ENCODE measurements at places on chromosomes 2 and 18.

- no peak for DNase-seq
These were observed 183.8 kb upstream of the MSH6 start for GRCh38 chr2:47599171-47599570.

- DNase-seq = no peak
These were observed 6.6 kb downstream of the ARHGAP25 start for GRCh38 chr2:68741238-68741637.

- DNase-seq = no peak
These were observed 12.5 kb downstream of the MOCOS start for GRCh38 chr18:36199691-36200295.

DNA sequence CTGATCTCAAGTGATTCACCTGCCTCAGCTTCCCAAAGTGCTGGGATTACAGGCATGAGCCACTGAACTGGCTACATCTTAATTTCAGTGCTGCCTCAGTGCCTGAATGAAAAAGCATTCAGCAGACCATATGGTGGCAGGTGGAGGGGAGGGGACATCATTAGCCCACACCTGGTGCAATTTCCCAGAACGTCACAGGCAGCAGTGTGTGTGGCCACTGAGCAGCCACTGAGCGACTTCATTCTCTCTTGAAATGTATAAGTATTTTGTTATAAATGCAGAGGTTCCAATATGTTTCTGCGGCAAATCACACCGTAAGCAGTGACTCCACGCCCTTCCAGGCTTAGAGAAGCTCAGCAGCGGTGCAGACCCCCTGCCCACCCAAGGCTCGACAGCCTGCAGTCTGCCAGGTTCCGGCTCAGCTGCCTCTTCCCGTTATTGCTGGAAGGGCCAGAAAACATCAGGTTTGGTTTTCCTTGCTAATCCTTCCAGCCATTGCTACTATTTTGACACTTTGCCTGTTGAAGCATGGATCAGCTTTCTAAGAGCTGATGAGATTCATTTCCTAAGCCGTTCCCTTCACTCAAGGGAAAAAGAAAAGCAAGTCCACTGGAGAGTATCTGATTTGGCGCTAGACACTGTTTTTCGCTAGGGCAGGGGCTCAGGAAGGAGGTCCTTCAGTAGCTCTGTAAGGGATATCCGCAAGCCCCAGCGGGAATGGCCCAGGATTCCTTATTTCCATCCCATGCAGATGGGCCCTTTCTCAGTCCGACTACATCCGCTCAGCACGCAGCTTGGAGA is 250.7 kb downstream of the VAPA start:
- no peak for DNase-seq

- DNase-seq = no peak
These were observed 71.9 kb upstream of the NRP2 start for GRCh38 chr2:205610437-205610836.

DNA sequence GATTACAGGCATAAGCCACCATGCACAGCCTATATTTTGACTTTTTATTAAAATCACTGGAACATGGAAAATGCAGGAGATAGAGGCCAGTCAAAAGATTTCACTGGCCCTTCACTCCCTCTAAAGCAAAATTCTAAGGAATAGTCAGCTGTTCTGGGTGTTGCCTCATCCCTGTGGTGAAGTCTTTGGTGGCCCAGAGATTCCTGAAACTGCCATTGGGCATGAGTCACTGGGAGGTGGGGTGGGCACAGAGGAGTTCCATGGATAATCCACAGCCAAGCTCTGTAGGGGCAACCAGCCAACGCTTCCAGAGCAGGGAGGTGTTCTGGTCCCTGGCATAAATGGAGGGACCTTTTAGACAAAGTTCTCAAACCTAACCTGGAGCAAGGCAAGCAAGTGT is 89.7 kb upstream of the TTC39C start:
- no peak for DNase-seq

GRCh38 chr2:211367293-211367692 is 810.9 kb downstream of the CPS1 start:
- DNase-seq = no peak

- no peak for DNase-seq
These were observed 72.3 kb upstream of the NFATC1 start for GRCh38 chr18:79323471-79323870.

DNA sequence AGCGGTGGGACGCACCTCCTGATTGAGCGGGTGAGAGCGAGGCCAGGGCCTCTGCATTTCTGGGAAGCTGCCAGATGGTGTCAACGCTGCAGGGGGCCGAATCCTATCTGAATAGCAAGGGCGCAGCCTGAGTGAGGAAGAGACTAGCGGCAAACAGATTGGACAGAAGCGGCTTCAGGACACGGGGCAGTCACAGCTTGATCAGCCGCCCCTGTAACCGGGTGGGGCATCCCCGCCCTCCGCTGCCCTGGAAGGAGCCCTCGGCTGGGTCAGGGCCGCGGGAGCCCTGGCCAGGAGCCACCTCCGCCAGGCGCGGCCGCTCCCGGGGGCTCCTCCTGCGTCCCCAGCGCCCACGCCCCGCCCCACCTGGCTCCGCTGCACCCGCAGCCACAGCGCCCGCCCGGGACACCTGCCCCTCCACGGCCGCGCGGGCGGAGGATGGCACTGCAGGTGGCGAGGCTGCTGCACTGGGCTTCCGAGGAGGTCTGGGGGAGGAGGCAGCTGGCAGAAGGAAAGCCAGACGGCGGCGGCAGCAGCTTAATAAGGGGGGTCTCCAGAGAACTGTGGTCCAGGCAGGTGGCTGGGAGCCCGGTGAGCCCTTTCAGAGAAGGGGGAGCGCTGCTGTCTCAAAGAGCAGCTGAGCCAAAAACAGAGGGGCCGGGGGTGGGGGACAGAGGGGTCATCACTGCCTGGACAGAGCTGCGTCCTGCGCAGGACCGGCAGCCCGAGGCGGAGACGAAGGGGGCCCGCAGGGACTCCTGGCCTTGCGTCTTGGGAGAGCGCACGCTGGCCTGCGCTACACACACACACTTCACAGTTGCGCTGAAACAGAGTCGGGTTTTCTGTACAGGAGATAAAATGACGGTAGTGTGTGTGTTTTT is 18.8 kb upstream of the SOX11 start:
- DNase-seq = no peak

- no peak for DNase-seq
These were observed 2.6 kb upstream of the PRLH start for GRCh38 chr2:237563816-237564215.
